ENCODE measurements at places on chromosomes 1 and 21.

- no peak for DNase-seq
- H3K4me3 ChIP-seq: no peak overlapping the region
- no peaks in the 10 kb centered on the region for H3K36me3 ChIP-seq
Observed at GRCh38 chr1:150530491-150531159, 15.1 kb downstream of the FALEC start.

DNA sequence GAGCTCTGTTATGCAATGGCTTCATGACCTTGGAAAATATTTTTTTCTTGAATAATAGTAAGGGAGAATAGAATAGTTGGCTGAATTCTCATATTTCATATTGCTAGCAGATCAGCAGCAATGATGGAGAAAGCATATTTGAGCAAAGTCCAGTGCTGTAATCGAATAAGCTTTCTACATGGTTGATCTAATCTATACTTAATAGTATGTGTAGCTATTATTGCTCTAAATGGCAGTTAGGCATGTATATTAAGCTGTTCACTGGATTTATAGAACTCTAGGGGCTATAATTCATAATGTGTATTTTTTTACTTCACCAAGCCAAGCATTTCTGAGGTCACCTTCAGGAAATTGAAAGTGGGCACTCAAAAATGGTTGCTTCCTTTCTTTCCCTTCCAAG is 10.0 kb upstream of the IL19 start:
- no peaks in the 10 kb centered on the region for H3K36me3 ChIP-seq
- DNase-seq: no peak
- H3K27ac ChIP-seq: no peak overlapping the region

DNA sequence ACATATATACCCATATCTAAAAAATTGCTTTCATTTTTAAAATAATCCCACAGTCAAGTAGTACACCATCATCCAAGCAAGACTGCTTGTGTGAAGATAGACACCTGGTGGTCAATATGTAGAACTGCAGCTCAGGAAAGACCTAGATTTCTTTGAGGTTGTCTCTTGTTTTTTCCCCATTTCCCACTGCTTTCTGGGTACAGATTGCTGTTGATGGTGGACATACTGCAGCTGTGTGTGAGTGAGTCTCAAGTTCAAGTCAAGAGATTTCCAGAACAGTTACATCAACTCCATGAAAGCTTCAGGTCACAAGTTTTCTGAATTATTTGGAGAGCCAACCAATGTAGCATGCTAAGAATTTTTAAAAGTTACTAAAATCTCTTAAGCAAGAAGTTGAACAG is 306.4 kb downstream of the DUSP10 start:
- no peak overlapping the region for H3K4me3 ChIP-seq
- DNase-seq: no peak
- no peaks in the 10 kb centered on the region for H3K36me3 ChIP-seq
- no peaks in the 10 kb centered on the region for H3K27me3 ChIP-seq
- H3K27ac ChIP-seq: no peak overlapping the region

- H3K4me1 ChIP-seq: no peaks in the 10 kb centered on the region
- DNase-seq: no peak
- H3K36me3 ChIP-seq: no peaks in the 10 kb centered on the region
- H3K27me3 ChIP-seq: peaks cover 5% of the 10 kb centered on the region
- H3K27ac ChIP-seq: no peak overlapping the region
Observed at GRCh38 chr1:44147582-44147981, 6.2 kb upstream of the KLF18 start.

- no peak overlapping the region for H3K4me3 ChIP-seq
- peak overlapping the region; percentile 24 for H3K27ac ChIP-seq
- DNase-seq: no peak
- H3K4me1 ChIP-seq: peaks cover 10% of the 10 kb centered on the region
- H3K36me3 ChIP-seq: no peaks in the 10 kb centered on the region
Observed at GRCh38 chr1:61121631-61122030, 39.3 kb downstream of the NFIA start.

GRCh38 chr1:22836850-22837249 is 126.2 kb downstream of the EPHB2 start:
- H3K36me3 ChIP-seq: no peaks in the 10 kb centered on the region
- peaks cover 3% of the 10 kb centered on the region for H3K4me1 ChIP-seq
- no peaks in the 10 kb centered on the region for H3K27me3 ChIP-seq
- no peak overlapping the region for H3K4me3 ChIP-seq
- DNase-seq: no peak

DNA sequence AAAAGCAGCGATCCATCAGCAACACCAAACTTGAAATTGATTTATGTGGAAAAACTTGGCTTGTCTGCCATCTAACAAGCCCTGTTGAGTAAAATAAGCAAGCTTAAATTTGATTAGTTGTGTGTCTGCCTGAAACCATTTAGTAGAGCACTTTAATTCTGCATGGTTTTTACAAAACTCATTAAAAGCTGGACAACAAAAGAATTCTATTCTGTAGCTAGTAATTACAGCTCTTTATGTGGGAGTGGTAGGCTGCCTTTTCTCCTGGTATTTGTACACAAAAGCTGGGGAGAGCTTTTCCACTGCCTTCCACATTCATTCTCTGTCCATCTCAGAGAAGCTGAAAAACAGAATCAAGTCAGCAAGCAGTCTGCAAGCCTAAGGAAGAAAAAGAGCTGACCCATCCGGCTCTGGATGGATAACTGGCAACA is 1.7 kb downstream of the ETS2 start:
- H3K4me1 ChIP-seq: peaks cover 63% of the 10 kb centered on the region
- DNase-seq: no peak
- H3K36me3 ChIP-seq: no peaks in the 10 kb centered on the region
- H3K27me3 ChIP-seq: no peaks in the 10 kb centered on the region
- H3K27ac ChIP-seq: peak overlapping the region; percentile 97

DNA sequence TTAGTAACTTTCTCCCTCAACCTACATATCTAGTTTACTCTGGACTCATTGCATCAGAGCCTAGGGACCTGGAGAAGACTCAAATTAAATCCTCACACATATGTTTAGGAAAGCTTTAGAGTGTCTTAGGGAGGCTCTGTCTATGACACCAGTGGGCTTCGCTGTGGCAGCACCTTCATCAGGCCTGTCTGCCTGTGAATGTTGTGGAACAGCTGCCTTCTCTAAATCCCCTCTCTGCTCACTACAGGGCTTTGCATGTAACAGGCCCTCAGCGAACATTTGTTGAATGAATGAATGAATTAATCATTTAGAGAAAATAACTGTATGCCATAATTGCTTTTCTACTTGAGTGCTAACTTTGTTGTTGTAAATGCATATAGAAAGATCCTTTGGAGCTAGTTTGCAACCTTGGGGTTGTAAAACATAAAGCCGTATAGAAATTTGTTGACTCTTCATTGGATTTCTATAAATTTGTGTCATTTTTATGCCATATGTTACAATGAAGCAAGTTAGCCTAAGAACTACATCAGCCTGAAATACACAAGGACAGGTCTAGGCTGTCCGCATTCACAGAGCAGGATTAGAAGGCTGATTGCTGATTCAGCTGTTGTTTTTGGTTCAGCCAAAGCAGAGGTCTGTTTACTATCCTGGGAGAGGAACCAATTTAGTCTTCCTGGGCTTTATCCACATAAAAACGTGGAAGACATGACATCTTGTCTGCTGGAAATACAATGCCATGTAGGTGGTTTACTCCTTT is 238.0 kb downstream of the ASTN1 start:
- DNase-seq: no peak
- H3K4me1 ChIP-seq: no peaks in the 10 kb centered on the region
- no peaks in the 10 kb centered on the region for H3K27me3 ChIP-seq
- H3K27ac ChIP-seq: no peak overlapping the region

DNA sequence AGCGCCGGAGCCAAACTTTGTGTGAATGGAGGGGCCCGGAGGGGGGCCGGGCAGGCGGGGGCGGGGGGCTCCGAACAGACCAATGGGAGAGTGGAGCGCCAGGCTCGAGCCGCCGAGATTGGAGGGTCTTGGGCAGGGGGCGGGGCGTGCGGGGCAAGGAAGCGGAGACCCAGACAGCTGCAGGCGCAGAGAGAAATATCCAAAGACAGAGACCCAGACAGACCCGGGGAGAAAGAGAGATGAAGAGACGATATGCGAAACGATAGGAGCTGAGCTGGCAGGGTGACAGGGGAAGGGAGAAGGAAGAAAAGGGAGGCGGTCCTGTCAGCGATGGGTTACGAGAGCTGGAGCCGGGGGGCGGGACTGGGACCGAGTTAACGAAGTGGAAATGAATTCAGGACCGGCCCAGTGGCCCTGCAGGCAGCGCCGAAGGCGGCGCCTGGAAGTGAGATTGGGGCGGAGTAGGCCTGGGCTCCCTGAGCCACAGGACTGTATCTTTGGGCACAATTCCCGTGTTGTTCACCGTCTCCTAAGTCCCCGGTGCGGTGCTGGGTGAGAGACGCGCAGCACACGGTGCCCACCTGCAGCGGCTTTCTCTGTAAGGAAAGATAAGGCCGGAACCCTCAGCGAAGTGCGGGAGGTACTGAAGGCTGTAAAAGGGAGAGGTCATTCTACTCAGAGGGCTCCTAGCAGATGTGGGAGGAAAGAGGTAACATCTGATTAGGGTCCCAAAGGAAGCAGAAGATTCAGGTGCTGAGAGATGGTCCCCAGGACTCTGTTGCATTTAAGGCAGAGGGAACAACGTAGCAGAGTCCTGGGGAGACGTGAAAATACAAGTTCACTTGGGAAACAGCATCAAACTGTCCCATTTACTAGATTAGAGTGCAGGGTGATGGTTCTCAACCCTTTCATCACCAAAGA is 543 bp upstream of the KCNJ10 start:
- peaks cover 9% of the 10 kb centered on the region for H3K4me1 ChIP-seq
- H3K27me3 ChIP-seq: peaks cover 44% of the 10 kb centered on the region
- peak overlapping the region; percentile 43 for H3K4me3 ChIP-seq

DNA sequence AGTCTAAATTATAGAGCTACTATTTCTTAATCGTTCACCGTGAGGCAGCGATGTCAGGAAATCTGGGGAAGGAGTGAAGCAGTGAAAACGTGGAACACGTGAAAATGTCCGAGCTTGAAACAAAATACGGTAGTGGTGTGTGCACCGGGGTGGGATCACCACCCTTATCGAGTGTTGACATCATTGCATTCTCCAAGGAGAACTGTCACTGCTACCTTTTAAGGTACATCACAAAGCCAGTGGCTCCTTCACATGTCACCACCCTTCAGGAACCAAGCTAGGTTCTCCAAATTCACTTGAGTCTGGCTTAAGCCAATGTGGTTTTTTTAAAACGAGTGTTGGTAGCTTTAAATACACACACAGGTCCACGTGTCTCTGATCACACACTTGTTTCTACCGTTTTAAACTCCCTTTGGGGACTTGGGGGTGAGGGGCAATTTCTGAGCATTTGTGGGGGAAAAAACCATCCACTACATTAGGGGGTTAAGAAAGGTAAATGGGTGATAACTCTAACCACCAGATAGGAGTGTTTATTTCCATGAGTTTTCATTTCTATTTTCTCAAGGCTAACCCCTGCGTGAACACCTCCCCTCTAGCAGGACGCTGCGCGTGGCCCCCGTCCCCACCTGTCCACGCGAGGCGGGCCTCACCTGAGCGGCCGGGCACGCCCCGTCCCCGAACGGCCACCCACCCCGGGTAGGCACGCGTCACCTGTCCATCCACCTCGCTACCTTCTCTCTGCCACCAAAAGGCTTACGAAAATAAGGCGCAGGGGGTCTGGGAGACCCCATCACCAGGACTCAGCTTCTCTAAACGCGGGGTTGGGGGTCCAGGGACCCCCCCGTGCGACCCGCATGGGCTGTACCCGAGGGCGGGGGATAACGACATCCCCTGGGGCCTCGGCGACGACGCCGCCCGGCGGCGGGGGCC is 978 bp downstream of the PRDM15 start:
- DNase-seq: peak; percentile 61
- H3K4me3 ChIP-seq: peak overlapping the region; percentile 79
- no peaks in the 10 kb centered on the region for H3K27me3 ChIP-seq

- H3K27ac ChIP-seq: no peak overlapping the region
- H3K36me3 ChIP-seq: no peaks in the 10 kb centered on the region
- DNase-seq: no peak
- H3K4me3 ChIP-seq: no peak overlapping the region
- H3K27me3 ChIP-seq: no peaks in the 10 kb centered on the region
- no peaks in the 10 kb centered on the region for H3K4me1 ChIP-seq
Observed at GRCh38 chr1:53210352-53210751, 10.1 kb downstream of the CZIB start.

DNA sequence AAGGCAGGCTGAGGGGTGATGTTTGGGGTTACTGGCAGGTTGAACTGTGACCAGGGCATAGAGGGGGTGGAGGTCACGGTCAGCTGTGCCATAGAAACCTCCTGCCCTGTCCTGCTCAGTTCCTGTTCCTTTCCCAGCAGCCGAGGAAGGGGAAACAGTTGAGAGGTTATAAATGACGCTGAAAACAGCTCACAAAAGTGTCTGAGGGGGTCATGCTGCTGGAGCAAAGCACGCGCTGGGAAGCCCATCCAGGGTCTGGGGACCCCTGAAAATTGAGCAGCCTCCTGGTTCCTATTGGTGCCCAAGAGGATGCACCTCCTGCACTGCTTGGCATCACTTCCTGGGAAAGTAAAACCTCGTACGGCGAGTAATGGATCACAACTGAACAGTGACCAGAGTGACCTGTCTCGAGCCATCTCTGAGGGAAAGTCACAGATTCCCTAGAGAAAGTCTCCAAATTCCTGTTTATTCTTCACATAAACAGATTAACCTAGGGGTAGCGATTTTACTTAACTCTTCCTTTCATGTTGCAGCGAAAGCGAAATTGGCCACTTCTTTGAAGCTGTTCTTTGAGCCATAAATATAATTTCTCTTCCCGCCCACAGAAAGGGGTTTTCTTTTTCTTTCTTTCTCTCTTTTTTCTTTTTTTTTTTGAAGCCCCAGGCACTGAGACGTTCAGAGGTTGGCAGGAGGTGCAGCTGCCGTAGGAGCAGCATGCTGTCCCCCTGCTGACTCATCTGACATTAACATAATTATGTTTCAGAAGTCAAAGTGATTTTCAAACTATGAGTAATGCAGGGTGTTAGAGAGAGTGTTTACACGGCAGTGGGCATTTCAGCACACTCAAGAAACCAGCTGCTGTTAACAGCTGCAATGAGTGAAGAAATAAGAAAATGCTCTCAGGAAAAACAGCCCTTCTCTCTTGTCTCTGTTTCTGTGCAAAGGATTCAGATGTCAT is 41.8 kb upstream of the ATF3 start:
- H3K36me3 ChIP-seq: no peaks in the 10 kb centered on the region
- peaks cover 9% of the 10 kb centered on the region for H3K4me1 ChIP-seq
- peak; percentile 45 for DNase-seq
- no peaks in the 10 kb centered on the region for H3K27me3 ChIP-seq

GRCh38 chr1:217435204-217435603 is 195.7 kb downstream of the GPATCH2 start:
- no peaks in the 10 kb centered on the region for H3K36me3 ChIP-seq
- no peaks in the 10 kb centered on the region for H3K27me3 ChIP-seq
- H3K27ac ChIP-seq: no peak overlapping the region
- no peak for DNase-seq
- H3K4me3 ChIP-seq: no peak overlapping the region

- H3K4me1 ChIP-seq: no peaks in the 10 kb centered on the region
- no peaks in the 10 kb centered on the region for H3K27me3 ChIP-seq
- H3K36me3 ChIP-seq: no peaks in the 10 kb centered on the region
- H3K4me3 ChIP-seq: no peak overlapping the region
Observed at GRCh38 chr21:39685236-39685635, 59.7 kb upstream of the IGSF5 start.

All from transverse colon (tissue), 4 donors.